Activated CD4-positive, CD25-positive, alpha-beta regulatory T cell treated with anti-CD3 and anti-CD28 coated beads, Interleukin-2, amount 50 U/mL, for 24 hours (primary cell): ENCODE measurements at places on chromosomes 12 and 14.

DNA sequence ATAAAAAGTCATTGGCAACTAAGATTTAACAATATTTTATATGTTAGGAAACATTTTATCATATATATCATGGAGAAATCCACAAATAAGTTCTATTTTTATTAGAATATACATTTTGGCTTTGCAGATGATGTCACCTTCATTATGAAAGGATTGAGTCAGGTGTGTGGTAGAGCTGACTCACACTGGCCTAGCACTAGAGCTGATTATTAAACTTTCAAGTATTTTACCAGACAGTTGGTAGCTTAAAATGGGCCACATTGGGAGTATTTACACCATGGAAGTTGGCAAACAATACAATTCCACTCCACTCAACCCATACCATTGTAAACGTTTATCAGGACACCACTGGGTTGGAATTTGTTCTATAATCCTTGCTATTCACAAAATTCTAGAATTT is 1036.6 kb downstream of the TRHDE start:
- no peak for ATAC-seq

DNA sequence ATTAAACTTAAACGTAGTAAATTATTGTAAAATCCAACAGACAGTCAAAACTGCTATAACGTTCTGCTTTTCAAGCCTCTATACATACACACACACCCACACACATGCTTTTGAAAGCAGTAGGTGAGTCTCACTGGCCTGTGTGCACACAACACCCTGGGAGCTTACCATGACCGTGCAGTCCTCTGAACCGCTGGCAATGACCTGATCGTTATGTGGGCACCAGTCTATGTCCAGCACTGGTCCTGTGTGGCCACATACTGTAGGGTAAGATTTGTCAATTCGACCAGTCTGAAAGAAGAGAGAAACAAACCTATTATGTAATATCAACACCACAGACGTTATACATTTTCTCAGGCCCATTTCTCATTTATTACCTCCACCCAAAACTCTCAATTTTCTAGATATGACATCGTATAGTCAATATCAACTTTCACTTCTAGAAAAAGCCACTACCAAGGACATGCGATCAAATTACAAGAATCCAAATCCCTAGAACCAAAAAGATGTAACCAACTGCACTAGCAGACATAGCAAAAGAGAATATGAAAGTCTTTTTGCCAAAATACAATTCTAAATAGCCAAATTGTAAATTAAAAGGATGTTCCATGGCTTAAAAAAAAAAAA is 44.5 kb upstream of the SELPLG start:
- no peak for ATAC-seq

- no peak for ATAC-seq
Measured at GRCh38 chr12:108696996-108697290, 34.4 kb downstream of the CORO1C start.

DNA sequence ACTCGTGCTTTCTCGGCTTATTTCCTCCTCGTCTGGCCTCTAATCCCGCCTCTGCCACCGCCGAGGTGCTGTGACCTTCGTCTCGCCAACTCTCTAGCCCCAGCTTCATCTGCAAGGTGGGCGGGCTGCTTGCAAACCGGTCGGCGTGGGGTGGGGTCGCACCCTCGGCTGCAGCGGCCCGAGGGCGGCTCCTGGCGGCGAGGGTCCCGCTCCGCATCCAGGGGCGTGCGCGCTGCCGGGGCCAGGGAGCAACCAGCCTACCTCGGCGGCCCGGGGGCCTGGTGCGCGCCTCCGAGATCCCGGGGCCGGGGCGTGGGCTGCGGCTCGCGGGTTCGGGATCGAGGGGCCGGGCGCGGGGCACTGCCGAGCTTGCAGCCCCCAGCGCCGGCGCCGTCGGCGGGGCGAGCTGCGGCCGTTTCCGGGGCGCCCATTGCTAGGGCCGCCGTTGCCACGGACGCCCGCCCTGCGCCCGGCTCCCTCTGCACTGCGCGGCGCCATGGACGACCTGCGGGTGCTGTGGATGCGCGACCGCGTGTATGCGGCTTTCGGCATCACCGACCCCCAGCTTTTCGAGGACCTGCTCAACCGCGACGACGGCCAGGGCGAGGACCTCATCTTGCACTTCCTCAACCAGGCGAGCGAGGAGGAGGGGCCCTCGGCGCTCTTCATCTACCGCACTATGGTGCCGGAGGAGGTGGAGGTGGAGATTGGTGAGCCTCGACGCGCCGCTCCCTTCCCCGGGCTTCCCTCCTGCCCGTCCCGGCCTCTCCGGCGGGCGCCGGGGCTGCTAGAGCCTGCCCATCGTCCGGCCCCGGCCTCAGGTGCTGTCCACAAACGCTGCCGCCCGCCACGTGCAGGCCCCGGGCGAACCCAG is at the start of gene DNAH10:
TSS of gene DNAH10 (plus strand) at position 461 of the 874 bp plus-strand sequence. CDS start at position 497, 36 bp downstream.
- peak; percentile 71 for ATAC-seq

- ATAC-seq: no peak
Measured at GRCh38 chr12:105978686-105979085, 160.1 kb downstream of the NUAK1 start.

- ATAC-seq: no peak
Measured at GRCh38 chr12:10632226-10632625, 18.8 kb upstream of the MAGOHB start.

DNA sequence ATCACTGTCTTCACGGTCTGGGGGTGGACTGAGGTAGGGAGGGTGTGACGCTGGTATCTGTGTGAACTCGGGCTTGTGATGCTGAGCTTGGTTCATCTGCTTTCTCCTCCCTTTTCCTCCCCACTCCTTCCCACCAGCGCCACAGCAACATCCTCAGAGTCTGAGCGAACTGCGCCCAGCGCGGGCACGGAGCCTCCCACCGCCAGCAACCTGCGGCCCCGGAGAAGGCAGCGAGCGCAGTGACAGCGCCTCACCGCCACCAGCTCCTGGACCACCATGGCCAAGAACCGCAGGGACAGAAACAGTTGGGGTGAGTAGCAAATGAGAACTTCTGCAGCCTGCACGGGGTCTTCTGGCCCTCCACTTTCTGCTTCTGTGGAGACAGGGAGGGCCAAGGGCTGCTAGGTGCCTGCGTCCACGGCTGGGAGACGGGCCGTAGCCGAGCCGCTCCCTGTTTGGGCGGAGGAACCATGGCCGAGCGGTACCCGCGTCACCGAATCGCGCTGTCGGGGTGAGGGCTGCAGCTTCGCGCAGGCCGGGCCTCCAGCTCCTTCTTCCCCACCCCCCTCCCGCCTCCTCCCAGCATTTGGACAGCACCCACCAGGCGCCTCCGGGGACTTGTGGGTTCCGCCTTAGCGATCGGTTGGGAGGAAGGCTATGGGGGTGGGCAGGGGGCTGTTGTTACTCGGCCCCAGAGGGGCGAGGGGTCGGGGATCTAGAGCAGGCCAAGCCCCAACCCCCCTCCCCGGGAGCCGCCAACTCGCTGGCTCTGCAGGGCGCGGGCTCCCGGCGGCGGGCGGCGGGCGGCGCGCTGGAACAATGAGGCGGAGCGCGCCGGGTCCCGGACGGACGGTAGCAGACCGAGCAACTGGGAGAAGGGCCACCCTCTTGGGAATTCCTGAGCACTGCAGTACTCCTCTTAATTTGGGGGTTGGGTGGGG is at the start of gene ATL1:
TSS of gene ATL1 (plus strand) at position 156 of the 941 bp plus-strand sequence. CDS start at position 277, 121 bp downstream.
- ATAC-seq: peak; percentile 63

DNA sequence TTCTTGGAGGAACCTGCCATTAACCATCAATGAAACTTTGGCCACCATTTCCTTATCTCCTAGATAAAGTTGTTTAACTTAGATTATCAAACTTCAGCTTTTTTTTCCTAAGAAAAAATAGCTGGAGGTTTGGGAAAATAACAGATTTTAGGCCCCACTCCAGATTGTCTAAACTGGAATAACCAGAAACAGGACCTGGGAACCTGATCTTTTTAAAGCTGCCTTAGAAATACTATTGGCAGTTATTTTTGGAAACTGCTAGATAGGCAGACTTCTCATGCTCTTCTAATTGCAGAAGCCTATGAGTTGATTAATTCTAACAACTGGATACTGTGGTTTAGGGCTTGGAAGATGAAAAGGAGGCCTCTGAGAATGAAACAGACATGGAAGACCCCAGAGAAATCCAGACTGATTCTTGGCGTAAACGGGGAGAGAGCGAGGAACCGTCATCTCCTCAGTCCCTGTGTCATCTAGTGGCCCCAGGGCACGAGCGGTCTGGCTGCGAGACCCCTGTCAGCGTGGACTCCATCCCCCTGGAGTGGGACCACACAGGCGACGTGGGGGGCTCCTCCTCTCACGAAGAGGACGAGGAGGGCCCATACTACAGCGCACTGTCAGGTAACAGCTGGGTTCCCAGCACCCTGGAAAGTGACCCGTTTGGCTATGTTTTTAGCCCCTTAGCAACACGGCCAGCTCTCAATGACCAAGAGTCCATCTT is 80.2 kb downstream of the ESR2 start:
- no peak for ATAC-seq

- ATAC-seq: no peak
Measured at GRCh38 chr14:23887536-23887935, 66.0 kb upstream of the DHRS4 start.

- ATAC-seq: no peak
Measured at GRCh38 chr12:128637642-128638606, 185.8 kb downstream of the SLC15A4 start.

DNA sequence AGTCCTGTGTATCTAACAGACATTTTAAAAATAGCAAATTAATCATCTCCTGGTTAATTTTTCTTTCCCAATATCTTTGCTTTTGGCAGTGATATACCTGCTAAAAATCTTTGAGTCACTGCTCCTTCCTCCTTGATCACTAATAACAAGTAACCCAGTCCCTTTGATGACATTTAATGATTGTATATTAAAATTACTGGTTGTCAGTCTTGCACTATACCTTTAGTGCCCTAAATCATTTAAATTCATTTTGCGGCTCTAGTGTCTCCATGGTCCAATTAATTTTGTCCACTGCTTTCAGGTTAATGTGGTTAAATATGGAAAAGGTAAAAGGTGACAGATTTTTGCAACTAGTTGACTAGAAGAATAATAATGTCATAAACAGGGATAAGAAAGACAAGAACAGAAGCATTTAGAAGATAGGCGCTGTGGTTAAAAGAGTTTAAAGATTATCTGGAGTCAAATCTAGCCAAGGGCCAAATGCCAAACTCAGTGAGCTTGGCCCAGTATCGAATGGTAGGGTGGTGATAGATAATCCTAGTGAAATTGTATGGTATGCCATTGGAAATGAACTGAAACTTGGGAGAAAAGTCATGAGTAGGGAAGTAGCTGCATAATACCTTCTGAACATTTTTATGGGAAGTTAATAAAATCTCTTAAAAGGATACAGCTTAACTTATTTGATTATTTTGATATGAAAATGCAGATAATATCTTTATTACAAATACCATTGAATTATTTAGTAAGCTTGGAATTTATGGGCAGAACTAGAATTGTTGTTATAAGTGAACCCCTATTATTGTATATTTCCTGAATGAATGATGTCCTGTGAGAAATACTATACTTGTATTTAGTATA is 115.0 kb downstream of the PCNX1 start:
- ATAC-seq: no peak

DNA sequence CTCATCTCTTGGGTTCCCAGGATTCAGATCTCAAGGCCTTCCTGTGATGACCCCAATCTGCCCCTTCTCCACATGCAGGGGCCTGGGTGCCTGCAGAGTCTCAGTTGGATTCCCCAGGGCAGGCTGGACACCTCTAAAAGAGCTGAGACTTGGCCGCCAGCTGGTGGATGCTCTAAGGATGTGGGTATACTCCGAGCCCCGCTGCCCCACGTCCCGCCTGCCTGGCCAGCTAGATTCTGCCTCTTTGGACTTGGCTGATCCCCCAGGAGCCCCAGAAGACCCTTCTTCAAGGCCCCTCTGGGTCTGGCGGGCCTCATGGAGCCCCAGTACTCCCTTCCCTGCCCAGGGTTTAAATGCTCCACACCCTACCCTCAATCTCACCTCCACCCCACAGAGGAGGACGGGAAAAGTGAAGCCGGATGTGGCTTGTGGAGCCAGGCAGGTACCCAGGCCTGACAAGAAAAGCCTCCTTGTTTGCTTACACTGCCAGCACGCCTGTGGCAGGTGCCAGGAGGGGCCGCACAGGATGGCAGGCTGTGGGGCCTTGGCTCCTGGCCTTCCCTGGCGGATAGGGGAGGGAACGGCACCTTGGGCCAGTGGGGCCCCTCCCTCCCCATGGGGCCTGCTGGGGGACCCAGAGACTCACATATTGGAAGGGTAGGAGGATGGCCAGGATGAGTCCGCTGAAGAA is 15.1 kb downstream of the FAIM2 start:
- ATAC-seq: no peak

DNA sequence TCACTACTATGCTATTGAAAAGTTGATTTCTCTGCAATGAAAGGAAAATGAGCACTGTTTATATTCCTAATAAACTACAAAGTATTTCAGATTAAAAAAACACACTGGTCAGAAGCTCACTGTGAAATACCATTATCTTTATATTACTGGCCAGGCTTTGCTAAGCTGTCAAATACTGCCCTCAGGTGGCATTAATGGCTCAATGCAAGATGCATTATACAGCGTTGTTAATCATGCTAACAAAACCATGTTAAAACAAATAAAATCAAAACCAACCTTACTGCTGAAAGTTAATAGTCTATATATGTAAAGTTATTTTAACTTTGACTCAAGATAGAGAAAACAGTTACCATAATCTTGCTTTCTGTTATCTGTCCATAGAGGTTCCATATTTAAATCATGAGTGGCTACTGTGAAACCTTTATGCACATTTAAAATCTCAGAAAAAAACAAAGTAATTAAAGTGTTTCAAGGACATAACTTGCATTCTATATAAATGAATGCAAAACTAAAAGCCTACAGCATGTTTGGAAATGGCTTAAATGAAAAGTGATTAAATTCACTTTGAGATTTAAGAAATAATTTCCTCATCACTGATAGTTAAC is 121.7 kb downstream of the RALGAPA1 start:
- ATAC-seq: no peak

DNA sequence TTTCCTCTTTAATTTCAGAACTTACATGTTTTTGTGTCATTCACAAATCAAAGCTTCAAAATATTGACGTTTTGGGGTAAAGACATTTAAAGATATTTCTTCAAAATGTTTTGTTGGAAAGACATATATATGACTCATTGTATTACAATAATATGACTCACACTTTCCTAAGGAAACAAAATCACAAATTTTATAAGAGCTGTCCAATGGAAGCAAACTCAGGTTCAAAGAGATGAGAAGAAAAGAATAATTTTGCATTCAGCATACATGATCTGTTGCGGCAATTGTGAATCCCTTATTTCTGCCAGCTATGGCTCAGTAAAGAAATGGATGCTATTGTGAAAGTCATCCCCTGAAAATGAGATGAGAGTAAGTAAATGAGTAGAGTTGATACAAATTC is 82.7 kb downstream of the GRIP1 start:
- ATAC-seq: no peak

DNA sequence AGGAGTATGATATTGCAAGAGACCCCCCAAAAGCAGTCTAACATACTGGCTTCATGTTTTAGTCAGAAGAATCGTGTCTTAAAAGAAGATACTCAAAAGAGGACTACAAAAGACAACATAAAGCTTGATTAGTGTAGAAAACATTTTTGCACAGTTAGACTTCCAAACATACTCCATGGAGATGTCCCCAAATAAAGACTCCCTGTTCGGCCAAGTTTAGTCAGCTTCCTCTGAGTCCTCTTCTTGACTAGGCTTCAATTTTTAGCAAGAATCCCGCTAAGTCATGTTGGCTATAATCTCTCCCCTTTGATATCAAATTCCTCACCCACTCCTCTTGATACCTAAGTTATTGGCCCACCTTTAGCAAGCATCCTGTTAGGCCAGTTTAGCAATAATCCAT is 298.0 kb downstream of the RMST start:
- ATAC-seq: no peak

- no peak for ATAC-seq
Measured at GRCh38 chr12:63326260-63326659, 175.3 kb upstream of the AVPR1A start.

- ATAC-seq: no peak
Measured at GRCh38 chr14:29687866-29688265, 239.8 kb downstream of the PRKD1 start.
